CD4-positive, alpha-beta memory T cell (primary cell): ENCODE measurements at places on chromosomes 4 and X.

DNA sequence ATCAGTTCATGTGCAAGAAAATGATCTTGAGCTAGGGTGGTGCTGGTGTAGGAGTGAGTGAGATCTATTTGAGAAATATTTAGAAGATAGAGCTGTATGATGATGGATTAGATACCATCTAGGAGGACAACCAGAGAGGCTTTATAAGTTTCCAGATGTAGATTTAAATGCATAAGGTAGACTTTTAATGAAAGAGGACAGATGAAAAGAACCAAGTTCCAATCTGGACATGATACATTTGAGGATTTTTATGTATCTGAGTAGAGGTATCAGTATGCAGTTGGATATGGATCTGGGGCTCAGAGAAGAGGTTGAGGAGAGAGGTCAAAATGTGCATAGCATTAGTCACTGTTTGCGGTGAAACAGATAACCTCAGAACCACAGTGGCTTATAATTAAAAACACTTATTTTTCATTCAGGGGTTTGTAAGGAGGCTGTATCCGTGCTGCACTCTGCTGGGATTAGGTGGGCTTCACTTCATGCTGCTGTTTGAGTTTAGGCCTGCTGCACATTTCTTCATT is 348.7 kb downstream of the BMPR1B start:
- no peak for DNase-seq

DNA sequence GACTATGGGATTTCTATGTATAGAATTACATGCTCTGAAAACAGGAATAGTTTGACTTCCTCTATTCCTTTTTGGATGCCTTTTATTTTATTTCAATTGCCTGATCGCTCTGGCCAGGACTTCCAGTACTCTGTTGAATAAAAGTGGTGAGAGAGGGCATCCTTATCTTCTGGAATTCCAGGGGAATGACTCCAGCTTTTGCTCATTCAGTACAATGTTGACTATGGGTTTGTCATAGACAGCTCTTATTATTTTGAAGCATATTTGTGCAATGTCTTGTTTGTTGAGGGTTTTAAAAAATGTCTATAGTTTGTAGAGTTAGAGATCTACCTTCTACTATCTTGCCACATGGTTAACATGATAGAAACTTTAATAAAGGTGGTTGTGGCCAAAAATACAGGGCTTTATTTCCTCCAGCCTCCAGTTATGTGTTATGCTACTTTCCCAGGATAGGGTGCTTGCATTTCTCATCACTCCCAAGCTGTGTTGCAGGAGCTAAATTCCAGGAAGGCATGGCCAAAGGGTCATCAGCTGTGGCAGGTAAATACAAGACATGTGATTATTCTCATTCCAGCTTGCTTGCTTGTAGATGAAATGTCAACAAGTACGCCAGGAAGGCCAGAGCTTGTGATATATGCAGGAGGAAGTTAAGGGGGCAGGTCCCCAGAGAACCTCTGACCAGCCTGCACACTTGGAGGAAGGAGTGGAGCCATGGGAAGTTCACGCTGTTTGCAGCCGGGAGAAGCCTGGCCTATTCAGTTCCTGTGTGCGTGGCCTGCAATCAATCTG is 142.4 kb upstream of the CPXCR1 start:
- DNase-seq = no peak

GRCh38 chr4:5635826-5636195 is 72.5 kb downstream of the EVC2 start:
- DNase-seq = no peak

DNA sequence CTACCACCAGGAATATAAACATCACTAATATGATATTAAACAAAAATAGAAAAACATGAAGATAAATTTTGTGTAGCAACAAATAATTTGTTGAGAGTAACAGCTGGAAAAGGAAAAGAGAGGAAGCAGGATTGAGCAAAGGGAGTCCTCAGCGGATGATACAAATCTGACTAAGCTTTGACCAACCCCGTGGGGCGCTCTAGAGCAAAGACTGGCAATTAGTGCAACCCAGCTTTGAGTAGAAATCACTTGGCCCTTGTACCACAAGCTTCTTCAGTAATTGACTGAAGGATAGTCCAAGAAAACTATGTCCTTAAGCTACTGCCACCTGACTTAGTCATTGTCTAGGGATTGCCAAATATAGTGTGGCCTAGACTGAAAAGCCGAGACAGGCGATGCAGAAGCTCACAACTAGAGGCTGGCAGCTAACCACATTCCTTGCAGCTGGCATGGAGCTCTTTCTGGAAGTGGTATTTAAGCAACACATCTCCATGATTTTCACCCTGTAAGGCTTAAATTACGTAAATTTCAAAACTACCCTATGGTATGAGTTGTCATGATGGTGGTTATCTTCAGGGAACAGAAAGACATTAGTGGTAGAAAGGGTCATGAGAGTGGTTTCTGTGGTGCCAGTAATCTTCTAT is 396.0 kb downstream of the PDGFC start:
- no peak for DNase-seq

DNA sequence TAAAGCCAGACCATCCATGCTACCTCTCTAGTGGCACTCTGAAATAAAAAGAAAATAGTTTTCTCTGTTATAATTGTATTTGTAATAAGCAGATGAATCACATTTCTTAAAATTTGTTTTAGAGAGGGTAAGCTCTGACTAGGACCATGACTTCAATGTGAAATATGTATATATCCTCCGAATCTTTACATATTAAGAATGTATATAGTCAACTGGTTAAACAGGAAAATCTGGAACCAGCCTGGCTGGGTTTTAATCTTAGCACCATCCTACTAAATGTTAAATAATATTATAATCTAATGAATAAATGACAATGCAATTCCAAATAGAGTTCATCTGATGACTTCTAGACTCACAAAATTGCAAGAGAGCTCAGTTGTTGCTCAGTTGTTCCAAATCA is 1.5 kb downstream of the FGB start:
- no peak for DNase-seq
